NCI-H2081 treated with DMSO at 0.1 percent for 48 hours (cell line): ENCODE measurements at places on chromosomes 16 and 17.

DNA sequence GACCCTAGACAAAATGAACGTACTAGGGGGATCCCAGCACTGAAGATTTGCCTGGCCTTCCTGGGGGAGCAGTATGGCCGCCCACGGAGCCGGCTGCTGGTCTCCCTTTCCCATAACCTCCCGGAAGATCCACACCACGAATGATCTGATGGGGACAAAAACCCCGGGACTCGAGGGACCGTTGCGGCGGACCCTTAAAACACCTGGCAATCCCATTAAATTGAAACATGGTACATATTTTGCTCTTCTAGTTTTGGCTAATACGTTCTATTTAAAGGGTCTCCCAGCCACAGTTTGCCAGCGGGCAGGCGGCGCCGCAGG, 45.2 kb upstream of the LCMT1 start:
- DNase-seq, result no peak

- DNase-seq, result no peak
These were observed 176.3 kb downstream of the IRX3 start for GRCh38 chr16:54110016-54110981.

DNA sequence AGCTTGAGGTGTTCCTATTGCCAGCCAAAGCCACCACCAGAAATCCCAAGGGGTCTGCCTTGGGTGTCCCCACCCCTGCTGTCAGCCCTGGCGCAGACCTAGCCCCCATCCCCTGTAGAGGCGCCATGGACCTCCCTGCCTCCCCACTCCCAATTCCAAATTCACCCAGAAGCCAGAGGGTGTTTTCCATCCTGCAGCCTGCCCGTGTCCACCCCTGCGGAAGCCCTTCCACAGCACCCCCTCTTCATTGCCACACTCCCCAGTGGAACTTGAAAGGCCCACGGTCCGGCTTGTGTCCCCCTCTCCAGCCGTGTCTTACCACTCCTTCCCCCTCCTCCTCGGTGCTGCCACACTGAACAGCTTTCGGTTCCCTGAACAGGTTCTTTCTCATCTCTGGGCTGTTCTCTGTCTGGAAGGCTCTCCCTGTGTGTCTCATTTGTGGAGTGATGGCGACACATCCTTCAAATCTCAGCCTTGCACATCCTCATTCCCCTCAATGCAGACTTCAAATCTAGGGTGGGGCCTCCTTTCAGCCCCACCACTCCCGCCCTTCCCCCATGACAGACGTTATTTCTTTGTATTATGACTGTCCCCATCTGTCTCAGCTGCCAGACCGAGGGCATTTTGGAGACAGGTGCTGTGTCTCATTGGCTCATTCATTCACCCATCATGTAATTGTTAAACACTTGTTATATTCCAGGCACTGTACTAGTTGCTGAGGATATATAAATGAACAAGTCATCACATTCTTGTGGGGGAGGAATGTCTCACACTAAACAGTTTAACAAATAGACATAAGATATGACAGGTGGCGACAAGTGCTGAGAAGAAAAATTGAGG, 36.3 kb downstream of the ADGRG5 start:
- no peak for DNase-seq

- DNase-seq, result no peak
These were observed 4.3 kb downstream of the GID4 start for GRCh38 chr17:18043491-18043890.

DNA sequence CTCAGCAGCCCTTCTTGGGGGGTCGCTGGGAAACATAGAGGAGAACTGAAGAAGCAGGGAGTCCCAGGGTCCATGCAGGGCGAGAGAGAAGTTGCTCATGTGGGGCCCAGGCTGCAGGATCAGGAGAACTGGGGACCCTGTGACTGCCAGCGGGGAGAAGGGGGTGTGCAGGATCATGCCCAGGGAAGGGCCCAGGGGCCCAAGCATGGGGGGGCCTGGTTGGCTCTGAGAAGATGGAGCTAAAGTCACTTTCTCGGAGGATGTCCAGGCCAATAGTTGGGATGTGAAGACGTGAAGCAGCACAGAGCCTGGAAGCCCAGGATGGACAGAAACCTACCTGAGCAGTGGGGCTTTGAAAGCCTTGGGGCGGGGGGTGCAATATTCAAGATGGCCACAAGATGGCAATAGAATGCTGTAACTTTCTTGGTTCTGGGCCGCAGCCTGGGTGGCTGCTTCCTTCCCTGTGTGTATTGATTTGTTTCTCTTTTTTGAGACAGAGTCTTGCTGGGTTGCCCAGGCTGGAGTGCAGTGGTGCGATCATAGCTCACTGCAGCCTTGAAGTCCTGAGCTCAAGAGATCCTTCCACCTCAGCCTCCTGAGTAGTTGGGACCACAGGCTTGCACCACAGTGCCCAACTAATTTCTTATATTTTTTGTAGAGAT, 3.4 kb downstream of the STH start:
- DNase-seq, result peak; percentile 24

DNA sequence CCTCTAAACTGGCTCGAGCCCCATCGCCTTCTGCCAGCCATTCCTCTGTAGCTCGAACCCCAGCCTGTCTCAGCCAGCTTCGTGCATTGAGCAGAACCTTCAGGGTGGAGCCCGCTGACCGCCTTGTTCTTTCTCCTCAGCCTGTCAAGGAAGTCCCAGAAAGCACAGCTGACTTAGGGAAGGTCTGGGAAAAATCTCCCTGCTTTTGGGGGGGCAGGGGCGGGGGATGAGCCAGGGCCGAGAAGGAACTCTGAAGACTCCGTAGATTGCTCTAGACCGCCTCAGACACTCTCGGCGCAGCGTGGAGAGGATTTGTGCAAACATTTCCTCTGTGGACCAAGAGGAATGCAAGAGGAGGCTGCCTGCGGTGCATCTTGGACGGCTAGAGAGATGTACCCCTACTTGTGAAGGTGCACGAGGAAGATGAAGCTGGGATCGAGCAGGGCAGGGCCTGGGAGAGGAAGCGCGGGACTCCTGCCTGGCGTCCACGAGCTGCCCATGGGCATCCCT, at the start of gene GLP2R:
GLP2R (plus strand) TSS at position 284 of the 510 bp plus-strand sequence; CDS start at position 424, 140 bp downstream.
- DNase-seq, result no peak

DNA sequence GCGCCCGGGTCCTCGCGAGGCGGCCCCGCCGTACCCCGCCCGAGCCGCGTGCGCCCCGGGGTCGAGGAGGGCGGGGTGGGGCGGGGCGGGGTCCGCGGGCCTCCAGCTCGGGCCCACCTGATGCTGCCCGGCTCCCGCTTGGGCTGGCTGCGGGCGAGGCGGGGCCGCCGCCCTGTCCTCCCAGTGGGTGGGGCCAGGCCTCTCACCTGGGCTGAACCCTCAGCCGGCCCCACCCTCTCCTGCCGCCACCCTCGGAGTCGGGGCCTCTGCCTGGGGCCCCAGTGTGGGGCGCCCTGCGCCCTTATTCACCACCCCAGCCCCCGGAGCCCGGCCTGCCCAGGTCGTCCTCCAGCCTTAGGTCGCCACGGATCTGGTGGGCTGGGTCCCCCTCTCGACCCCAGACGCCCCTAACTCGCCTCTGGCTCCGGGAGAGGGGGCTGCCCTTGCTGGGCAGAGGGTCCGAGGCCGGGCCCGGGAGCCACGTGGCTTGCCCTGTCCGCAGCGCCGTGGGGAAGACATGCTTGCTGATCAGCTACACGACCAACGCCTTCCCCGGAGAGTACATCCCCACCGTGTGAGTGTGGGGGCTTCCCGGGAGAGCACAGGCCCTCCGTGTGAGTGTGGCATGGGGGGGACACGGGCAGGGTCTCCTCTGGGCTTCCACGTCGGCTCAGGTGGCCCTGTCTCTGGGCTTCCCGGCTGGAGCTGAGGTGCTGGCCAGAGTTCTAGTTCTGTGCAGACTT, 578 bp downstream of the RAC3 start:
- DNase-seq, result no peak

GRCh38 chr17:43641416-43641815, 20.3 kb downstream of the MEOX1 start:
- DNase-seq, result no peak

DNA sequence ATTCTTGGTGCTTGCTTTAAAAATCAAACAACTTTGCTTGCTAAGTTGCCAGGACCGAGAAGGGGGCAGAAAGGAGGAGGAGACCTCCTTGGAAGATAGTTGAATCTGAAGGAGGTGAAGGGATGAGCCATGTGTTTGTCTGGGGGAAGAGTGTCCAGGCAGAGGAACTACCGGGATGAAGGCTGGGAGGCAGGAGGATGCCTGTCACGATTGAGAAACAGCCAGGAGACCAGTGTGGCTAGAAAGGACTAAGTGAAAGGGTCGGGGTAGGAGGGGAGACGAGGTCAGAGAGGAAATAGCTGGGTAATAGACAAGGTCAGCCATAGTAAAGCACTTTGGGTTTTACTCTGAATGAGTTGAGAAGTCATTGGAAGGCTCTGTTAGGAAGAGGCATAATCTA, 38.9 kb upstream of the CSNK2A2 start:
- no peak for DNase-seq

DNA sequence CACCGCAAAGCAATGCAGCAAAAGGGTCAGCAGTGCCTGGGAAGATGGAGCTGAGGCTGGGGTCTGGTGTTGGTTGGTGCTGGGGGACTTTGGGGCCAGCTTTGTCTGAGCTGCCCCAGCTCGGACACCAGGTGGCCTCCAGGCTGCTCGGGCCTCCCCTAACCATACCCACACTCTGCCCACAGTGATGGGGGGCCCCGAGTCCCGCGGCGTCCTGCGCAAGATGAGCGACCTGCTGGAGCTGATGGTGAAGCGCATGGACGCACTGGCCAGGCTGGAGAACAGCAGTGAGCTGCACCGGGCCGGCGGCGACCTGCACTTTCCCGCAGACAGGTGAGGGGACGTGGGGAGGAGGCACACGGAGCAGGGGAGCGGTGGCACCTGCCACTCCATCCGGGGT, 13.8 kb downstream of the MGAT5B start:
- no peak for DNase-seq

DNA sequence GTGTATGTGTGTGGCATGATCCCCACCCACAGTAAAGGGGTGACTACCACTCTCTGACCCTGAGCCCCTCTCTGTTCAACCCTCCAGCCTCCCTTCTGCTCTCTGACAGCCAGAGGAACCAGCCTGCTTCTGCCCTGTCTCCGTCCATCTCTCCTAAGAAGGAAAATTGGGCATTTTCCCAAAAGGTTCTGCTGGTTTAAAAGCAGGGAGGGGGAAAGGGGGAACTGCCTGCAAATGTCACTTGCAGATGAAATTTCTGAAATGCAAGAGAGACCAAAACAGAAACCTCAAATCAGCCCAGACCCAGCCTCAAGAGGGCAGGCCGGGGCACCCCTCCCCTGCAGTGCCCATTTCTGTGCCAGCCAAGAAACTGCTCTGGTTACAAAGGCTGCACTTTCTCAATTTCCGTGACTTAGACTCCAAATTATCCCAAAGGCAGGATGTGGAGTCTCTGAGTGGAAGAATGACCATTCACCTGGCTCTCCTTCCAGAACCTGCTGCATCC, 197.9 kb downstream of the RBFOX3 start:
- no peak for DNase-seq

GRCh38 chr17:48169926-48170325, 62.4 kb downstream of the SNX11 start:
- no peak for DNase-seq

GRCh38 chr16:4611337-4612021, 3.2 kb downstream of the UBALD1 start:
- no peak for DNase-seq

DNA sequence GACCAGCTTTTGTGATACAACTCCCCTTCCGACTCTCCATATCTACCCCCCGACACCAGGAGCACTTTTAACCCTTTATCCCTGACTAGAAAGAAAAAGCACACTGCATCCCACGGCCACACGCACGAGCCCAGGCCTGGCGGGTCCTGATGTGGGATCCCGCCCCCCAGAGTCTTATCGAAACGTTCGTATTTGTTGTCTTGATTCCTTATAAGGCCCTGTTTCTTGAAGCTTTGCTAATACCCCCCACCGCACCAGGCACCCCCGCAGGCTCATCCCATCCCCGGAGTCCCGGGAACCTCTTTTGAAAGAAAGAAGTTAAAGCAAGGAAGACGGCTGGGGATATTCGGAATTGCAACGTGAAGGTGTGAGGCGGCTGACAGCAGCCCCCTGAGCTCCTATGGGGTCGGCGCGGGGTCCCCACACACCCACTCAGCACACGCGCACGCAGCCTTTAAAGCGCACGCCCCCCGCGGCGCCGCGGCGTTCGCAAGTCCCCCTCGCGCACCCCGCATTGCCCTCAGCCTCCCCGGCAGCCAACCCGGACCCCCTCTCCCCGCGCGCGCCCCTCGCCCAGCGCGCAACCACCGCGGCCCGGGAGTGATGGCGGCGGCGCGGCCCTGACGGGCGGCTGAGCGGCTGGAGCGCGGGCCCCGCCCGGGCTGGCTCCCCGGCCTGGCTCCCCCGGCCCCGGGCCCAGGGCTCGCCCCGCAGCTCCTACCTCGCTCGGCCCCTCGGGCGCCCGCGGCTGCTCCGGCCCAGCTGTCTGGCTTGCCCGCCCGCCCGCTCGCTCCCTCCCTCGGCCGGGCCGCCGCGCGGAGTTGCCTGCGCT, 448 bp downstream of the STAT5B start:
- DNase-seq, result no peak
